MG63 (cell line): ENCODE measurements at places on chromosomes 13 and 19. TPM values are rescaled to one million over a fixed set of nuclear protein-coding genes. Genes with fewer than 3 reads are reported as not detected.

The DLL3 gene
- total RNA-seq: 1.7 and 5.6 TPM in 2 replicates

The SYNE4 gene
- total RNA-seq: 0.22 and 0.23 TPM in 2 replicates

The VAV1 gene
- 0.63 TPM in 1 of 2 replicates, not detected in the other for total RNA-seq

The KLF1 gene
- total RNA-seq: not detected in 2 replicates

The KANK3 gene
- 0.20 TPM in 1 of 2 replicates, not detected in the other for total RNA-seq

DNA sequence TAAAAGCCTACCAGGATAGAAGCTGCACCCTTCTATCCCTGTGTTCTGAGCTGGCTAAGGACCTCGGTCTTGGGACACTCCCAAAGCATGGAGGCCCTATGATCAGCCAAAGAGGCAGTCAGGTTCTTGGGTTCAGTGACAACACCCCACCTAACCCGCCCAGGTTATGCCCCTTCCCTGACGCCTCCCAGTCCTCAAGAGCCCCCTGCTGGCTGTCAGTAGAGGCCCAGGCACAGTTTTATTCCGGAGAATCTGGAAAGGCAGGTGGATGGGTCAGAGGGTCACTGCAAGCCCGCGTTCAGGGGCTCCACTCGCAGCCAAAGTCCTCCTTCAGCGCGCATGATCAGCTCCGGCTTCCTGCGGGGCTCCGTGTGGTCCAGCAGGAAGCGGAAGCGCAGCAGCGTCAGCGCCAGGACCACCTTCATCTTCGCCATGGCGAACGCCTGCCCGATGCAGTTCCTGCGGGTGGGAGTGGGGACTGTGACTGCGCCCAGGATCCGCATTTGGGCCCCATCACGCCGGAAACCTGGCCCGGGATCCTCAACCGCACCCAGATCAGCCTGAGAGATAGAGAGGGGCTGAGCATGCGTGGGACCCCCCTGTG lies 22.3 kb downstream of the OR10H3 start:
- DNase-seq: no peak

GRCh38 chr19:13526552-13526951 lies 20.3 kb upstream of the CACNA1A start:
- peak; percentile 48 for DNase-seq
